NCI-H524 (cell line): ENCODE measurements at places on chromosomes 4 and X.

- no peak for DNase-seq
These were observed 317.7 kb downstream of the INPP4B start for GRCh38 chr4:142528433-142528832.

DNA sequence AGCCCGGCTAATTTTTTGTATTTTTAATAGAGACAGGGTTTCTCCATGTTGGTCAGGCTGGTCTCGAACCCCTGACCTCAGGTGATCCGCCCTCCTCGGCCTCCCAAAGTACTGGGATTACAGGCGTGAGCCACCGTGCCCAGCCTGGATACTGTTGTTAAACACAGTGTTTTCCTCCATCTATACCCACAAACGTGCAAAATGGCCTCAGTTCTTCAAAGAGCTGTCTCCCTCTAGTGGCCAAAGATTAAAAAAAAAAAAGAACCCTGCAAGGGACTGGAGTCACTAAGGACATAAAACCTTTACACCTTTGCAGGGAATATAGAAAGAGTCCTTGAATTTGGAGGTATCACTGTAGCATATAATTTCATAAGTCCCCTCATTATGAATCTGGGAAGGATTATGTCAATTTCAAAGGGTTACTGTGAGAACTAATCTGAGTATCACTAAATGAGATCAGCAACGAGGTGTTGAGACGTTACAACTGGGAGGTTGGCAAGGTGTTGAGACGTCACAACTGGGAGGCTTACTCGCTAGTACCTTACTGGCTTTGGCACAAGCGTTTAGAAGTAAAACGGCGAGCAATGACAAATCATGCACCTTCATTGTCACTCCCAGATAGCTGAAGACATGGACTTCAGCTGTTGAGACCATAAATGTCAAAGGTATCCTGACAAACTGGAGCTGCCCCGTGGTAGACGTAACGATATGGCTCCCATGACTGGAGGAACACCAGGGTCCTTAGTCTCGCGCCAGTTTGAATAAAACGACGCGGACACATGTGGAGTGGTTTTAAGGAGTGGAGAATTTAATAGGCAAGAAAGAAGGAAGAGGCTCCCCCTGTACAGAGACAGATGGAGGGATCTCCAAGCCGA lies 33.4 kb upstream of the ENPP6 start:
- DNase-seq = peak; percentile 65

- no peak for DNase-seq
These were observed 49.2 kb upstream of the MND1 start for GRCh38 chr4:153295131-153295755.

DNA sequence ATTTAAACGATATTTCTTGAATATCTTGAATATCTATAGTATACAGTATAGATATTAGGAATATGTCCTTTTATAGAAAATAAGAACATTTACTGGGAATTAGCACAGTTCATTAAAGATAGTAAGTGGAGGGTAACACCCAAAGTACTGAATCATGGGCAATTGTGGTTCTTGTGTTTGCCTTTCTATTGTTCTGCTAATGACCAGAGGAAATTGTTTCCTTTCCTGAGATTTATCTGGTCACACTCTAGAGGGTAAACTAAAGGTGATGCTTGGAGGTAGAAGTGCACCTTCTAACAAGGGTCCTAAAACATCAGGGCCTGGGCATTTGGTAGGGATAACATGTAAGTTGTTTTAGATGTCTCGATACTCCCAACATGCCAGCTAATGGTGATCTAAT lies 241.3 kb upstream of the SFRP2 start:
- DNase-seq = no peak

DNA sequence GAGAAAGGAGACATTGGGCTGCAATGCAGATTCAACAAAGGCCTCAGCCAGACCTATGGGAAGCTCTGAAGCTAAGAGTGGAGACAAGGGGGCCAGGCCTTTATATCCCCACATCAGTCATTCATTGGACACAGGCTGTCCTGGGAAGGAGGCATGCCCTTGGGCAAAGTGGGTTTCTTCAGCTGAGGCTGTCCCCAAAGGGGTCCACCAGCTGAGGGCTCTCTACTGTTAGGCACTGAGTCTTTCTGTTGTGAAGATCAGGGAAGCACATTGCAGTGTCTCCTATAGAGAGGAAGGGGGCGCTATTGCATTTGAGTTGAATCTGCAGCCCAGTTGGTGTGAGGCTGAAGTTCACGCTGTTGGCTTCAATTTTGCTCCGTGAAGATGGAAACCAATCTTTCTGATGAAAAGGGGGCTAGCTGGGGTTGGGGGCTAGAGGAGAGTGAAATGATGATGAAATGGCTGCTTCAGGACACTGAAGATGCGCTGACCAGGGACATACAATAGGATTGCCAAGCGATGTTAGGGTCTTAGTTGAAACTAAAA lies 48.0 kb downstream of the SLC25A5 start:
- peak; percentile 55 for DNase-seq

GRCh38 chr4:14110407-14110806 lies 482.9 kb upstream of the BOD1L1 start:
- DNase-seq = no peak

DNA sequence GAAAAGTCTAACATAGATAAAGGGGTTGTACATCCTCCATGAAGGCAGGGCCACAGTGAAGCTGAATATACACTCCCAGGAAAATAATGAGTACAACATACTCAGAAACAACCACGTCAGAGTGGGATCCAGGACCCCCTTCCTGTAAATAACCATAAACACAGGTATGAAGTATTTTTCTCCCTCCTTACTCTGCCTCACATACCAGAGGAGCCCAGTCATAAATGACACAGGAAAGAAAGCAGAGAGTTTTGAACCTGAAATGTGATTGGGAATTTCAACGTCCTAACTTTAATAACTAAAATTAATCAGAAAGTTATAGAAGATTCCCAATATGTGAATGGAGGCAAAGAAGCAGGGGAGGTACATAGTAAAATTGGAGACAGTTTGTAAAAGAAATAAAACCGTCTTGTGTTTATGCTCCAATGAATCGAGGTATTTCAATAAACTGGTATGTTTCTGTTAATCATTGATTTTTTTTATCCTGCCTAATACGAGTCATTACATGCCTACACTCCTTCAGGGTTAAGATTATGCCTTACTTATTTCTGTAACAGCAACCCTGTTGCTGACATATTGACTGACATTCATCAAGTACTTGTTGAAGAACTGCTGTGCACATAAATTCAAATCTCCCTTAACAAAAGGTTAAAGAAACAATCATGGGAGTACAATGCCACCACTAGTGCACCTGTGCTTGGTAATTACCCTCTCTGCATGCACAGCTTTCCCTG lies 431.3 kb downstream of the KCNIP4 start:
- DNase-seq = no peak

DNA sequence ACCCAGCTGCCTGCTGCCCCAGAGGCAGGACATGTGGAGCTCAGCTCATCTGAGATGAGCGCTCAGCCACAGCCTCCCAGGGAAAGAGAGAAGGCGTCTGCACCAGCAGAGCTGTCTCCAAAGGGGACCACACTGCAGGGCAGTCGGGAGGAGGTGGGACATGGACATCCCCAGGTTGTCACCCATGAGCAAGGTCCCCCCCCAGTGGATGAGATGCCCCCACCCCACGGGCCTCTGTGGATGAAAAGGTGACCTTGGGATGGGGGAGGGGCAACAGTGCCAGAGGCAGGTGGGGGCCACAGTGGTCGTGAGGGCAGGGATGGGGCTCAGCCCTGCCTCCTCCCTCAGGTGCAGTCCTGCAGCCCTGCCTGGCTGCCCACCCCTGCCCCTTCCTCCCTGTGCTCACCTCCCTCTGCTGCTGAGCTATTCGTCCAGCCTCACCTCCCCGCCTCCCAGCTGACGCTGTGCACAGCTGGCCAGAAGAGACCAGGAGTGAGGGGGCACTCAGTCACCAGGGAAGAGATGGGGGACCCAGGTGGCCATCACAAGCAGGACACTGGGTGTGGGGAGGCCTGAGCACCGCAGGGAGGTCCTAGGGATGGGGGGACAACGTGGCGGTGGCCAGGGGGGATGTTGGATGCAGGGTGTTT lies 9.3 kb downstream of the NKX1-1 start:
- no peak for DNase-seq

- DNase-seq = no peak
These were observed 8.1 kb downstream of the RPL9 start for GRCh38 chr4:39450618-39451017.
